ENCODE measurements at places on chromosomes 1 and 21. TPM values are rescaled to one million over a fixed set of nuclear protein-coding genes. Genes with fewer than 3 reads are reported as not detected.

Gene HSPB7
- total RNA-seq, result 3.3 TPM

Gene RUNX3
- total RNA-seq, result not detected

Gene PRKAA2
- 6.8 TPM for total RNA-seq

Gene SERPINC1
- total RNA-seq, result not detected

Gene F13B
- under 0.01 TPM for total RNA-seq

Gene C1orf210
- total RNA-seq, result not detected

Gene LHX8
- total RNA-seq, result not detected

Gene SPRR1B
- total RNA-seq, result not detected

Gene INTS3
- total RNA-seq, result 29.7 TPM

Gene CD53
- total RNA-seq, result not detected
